ENCODE measurements at places on chromosomes 6 and 20.

DNA sequence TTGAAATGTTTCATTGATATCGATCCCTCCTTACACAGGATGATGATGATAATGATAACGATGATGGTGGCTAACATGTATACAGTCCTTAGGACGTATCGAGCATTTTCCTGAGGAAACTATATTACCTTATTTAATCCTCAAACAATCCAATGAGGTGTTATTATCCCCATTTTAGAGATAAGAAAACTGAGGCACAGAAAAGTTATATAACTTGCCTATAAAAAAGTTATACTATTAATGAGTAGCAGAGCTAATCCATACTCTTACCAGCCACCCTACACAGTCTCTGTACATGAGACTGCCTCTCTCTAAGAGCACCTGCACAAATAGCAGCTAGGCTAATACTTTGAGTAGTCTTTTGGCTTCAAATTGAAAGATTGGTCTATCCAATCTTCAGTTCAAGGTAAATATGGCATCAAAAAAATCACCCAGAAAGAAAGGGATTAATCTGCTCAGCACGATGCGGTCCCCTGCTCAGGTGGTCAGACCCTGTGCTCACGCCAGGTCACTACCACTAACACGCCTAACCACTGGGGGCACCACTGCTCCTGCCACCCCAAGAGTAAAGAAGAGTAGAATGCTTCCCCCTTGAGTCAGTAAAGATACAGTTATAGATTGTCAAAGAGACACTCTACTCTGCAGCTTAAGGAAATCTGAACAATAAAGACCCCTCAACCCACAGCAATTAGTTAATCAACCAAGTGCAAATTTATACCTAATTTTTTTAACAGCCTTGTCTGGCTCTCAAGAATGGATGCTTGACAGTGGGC, 15.0 kb downstream of the GABBR1 start:
- DNase-seq = no peak

DNA sequence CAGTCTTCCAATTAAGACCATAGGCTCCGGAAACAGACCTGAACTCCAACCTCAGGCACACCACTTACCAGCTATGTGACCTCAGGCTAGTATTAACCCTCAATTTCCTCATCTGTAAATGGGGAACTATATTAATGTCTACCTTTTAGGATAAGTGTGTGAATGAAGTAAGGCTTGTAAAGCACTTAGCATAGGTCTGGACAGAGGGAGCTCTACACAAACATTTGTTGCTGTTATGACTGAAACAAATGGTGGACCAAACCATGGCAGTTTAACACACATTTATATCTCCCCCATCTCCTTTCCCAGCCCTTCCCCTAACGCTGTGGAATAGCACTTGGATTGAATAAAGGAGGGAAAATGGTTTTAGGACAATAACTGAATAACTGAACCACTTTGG, 48.7 kb downstream of the TSHZ2 start:
- no peak for DNase-seq

DNA sequence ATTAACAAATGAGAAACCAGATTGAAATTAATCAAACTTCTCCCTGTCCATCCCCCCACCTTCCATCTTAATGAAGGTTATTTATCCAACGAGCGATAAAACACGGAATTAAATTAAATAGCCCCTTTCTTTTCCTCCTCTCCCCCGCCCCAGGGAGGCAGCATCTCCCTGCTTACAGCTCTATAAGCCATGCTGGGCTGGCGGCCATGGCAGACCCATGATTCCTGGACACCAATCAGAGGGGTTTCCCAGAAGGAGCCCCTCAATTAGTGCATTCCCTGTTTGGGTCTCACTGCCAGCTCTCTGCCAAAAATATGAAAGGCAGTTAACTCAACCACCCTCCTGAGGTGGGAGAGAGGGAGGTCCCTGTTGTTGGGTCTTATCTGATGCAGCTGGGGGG, 33.8 kb downstream of the GRM4 start:
- no peak for DNase-seq

DNA sequence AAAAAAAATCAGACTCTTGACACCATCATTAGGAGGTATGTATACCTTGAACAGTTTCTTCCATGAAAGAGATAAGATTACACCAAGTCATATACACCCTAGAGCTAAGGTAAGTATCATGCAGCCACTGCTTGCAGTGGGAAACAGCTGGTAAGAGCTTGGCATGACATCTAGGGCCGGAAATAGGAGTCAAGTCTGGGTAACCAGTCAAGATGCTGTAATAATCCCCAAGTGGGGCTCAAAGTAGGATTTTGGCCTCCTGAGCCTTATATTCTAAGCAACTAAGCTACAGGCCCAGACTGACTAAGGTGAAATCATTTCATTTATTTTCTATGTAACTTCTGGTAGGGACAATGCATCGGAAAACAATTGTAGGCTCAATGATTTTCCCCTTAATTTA, 23.9 kb downstream of the TRERF1 start:
- DNase-seq = no peak

DNA sequence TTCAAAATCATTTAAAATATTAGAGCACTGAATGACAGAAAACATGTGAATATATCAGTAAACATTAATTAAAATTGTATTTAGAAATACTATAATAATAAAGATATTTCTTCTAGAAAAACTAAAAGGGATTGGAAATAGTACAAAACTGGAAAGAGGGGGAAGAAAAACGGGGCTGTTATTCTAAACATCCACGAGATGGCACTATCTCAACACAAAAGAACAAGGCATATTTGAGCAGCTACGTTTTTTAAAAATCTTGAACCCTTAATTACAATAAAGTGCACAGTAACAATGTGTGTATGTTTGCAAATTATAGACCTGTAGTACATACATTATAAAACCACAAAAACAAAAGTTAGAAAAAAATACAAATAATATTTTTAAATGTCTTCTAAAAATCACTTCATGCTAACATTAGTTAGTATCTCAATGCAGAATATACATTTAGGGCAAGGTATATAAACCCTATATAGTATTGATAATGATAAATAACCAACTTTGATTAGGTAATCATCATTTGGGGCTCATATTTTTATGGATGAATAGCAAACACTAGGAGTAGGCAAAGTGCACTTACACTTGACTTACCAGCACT, 42.5 kb upstream of the PNISR start:
- peak; percentile 21 for DNase-seq

DNA sequence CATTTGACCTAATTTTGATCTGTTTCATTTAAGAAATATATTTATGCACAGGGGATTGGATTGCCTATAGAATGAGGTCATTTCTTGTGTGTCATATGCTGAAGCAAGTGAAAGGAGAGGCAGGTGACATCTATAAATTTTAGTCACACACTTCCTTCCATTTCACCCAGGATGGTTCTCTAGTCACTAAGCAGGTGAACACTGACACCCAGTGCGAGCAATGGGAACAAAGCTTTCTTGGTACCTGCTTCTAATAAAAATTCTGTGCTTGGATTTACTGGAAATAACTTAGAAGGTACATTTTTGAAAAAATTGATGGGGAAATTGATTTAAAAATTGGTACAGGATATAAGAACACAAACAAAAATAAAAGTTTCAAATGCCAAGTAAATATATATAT, 66.9 kb upstream of the MC3R start:
- no peak for DNase-seq

GRCh38 chr6:96184798-96185197, 169.0 kb downstream of the FUT9 start:
- DNase-seq = no peak

- DNase-seq = no peak
Measured at GRCh38 chr6:121612927-121613326, 177.5 kb downstream of the GJA1 start.

DNA sequence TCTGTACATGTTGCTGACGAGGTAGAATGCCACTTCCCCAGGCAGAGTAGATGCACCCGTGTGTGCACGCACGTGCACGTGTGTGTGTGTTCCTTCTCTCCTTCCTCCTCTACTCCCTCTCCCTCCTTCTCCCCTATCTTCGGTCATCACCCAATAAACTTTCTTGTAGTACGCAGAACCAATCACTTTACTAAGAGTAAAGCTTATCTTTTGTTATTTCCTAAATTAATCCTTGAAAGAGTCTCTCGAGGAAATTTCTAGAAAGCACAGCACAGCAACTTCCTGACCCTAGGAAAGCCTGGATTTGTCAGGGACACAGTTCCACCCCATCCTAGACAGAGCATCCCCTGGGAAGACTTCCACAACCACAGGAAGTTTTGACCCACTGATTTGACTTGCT, 166.1 kb downstream of the ZDHHC14 start:
- no peak for DNase-seq

DNA sequence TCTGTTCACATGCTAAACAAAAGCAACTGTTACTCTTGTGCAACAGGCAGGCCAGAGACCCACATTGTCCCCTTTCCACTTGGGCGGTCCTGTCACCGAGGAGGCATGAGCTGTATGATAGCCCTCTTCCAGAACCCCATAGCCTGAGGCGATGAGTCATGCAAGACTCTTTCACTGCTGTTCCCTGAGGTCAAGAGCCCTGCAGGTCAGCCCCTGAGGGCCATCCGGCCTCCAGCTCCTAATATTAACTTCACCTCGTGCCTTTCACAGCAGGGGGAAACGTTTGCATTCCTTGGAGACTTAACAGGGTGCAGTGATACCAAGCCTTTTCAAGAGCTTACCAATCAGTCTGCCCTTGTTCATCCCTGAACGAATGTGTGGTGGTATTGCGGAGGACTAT, 253.3 kb upstream of the ECI2 start:
- DNase-seq = no peak

GRCh38 chr6:143482593-143482992, 28.9 kb downstream of the FUCA2 start:
- no peak for DNase-seq

DNA sequence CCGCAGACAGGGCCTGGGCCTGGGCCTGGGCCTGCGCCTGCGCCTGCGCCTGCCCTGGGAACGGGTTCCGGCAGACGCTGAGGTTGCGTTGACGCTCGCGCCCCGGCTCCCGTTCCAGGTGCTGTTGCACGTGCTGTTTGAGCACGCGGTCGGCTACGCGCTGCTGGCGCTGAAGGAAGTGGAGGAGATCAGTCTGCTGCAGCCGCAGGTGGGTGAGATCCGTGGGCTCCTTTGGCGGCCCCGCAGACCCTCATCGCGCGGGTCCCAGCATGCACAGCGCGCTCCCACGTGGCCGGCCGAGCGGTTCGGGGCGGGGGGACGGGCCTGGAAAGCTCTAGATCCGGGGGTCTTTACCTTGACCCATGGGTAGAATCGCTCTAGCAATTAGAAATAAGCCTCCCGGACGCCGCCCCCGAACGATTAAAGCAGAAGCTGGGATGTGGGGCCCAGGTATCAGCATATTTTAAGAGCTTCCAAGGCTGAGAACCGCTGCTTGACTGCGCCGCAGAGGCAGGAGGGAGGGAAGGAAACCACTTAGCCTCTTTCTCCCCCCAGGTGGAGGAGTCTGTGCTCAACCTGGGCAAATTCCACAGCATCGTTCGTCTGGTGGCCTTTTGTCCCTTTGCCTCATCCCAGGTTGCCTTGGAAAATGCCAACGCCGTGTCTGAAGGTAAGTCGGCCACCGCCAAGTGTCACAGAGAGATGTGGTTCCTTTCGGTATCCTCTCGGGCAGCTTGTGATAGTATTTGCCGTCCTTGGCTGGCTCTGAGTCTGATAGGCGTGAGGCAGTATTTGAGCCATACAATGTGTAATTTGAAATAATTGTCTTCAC, 508 bp downstream of the NOP56 start:
- DNase-seq = peak; percentile 68

DNA sequence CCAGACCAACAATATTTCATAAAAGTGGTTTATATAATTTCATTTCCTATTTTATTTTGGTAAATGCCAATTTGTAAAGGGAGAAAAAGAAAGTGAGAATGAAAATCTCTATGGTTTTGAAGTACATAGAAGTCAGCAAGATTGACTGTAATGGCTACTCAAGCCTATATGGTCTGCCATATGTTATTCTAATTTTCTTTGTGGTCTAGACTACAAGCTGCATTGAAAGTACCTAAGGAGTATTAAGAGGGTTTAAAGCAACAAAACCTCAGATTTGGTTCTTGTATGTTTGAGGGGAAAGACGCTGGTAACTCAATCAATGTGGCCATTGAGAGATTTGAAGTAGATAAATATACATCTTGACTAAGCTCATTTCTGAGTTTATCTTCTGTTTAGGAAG, 193.5 kb upstream of the EYA4 start:
- DNase-seq = no peak

DNA sequence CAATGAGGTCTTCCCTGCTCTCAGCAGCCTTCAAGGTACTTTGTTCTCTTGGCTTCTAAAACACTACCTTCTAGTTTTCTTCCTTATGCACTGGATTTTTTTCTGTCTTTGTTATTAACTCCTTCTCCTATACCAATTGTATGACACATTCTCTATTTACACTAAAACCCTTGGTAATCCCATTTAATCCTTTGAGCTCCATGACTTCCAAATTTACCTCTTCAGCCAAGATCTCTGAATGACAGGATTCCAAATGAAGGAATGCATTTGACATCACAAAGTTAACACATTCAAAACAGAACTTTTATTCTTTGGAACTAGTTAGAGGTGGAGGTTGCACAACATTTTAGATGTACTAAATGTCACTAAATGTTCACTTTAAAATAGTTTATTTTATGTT, 86.6 kb upstream of the SAMD5 start:
- DNase-seq = no peak

DNA sequence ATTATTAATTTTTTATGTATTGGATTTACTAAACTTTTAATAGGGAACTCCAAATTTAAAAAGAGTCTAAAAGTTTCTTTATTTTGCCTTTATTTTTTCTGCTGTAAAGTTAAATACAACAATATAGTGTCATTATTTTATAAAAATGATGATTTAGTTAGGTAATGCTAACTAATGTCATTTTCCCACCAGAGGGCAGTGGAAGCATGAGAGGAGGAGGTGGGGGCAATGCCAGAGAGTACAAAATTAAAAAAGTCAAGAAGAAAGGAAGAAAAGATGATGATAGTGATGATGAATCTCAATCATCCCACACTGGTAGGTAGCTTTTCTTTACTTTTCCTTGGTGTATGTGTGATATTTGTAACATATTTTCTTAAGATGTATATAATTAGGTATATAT, 20.2 kb upstream of the FHL5 start:
- DNase-seq = no peak

- no peak for DNase-seq
Measured at GRCh38 chr6:25583906-25584305, 68.1 kb upstream of the SCGN start.

- no peak for DNase-seq
Measured at GRCh38 chr6:21555197-21555596, 38.4 kb upstream of the SOX4 start.

Data from NCI-H345 (cell line).